T-helper 1 cell (primary cell): ENCODE measurements at places on chromosomes 7 and 10.

GRCh38 chr7:97024209-97025129 lies at the start of gene DLX5:
DLX5 (minus strand) TSS chr7:97024831; CDS start chr7:97024623, 208 bp downstream.
- DNase-seq = no peak

DNA sequence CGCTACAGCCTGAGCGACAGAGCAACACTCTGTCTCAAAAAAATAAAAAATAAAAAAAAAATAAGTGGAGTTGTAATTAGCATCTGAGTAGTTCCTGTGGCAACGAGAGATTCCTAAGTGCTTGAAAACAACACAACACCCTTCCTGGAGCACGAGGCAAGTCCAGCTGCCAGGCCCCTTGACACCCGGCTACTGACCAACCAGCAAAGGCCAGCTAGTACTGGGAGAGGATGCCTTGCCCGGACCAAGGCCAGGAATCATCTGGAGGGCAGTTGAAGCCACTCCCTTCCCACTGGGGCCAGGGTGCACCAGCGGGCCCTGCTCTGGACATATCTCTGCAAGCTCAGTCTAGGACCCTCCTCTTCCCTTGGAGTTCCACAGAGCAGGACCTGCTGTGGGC lies 536 bp downstream of the C10orf105 start:
- no peak for DNase-seq

- no peak for DNase-seq
Observed at GRCh38 chr7:4201566-4201965, 480.5 kb upstream of the FOXK1 start.

GRCh38 chr7:135919071-135919841 lies 57.9 kb downstream of the MTPN start:
- no peak for DNase-seq

DNA sequence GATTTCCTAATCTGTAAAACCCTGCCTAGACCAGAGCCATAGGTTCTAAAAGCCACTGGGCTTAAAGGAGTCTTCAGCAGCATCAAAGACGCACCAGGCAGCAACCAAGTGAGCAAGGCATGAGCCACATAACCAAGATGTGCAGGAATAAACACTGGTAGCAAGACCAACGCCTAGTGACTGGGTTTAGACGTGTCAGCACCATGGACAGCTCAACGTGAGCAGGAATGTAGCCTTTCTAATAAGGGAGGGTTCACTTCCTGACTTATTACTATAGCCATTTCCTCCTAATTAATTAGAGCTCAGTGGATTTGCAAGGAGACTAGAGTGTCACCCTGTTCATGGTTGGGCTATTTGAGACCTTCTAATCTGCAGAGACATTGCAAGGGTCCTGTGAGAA lies 223.7 kb downstream of the LHFPL3 start:
- DNase-seq = peak; percentile 8

DNA sequence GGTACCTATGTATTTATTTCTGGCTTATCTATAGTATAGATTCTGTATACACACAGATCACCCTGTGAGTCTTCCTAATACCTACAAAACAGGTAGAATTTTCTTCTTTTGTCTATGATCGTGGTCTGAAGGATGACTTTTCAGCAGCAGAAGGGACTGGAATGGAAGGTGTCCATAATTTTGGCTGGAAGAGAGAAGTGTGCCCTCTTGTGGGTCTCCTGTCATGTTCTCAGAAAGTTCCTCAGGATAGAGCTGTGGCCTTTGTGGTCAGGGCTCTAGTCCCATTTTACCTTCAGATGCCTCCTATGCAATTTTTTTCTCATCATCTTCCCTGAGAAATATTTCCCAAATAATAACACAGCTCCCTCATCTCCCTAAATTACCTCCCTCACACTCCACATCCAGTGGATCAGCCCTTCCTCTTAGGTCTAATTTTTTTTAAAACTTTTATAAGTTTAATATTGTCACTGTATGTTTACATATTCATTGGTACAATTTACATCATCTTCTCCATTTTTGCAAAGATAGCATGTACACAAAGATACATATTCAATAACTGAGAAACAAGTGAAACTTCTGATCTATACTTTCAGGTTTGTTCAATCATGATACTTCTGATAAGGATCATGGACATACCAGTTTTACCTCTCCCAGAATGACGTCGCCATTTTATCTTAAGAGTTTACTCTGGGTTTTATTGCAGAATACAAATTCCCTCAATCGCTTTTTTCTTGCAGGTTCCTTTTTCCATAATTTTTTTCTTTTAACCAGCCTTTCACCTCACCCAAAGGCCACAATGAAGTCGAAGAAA lies 112.7 kb downstream of the REEP3 start:
- DNase-seq = no peak

DNA sequence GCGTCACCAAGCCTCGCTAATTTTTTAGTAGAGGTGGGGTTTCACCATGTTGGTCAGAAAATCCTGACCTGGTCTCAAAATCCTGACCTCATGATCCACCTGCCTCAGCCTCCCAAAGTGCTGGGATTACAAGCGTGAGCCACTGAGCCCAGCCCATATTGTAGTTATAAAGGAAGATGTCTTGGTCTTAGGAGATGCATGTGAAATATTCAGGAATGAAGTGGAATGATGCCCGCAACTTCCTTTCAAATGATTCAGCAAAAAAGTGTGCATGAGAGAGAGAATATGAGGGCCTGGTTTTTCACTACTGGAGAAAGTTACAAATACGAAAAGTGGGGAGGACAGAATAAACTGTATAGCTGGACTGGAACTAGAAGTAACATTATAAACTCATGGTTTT lies 15.9 kb downstream of the TMEM209 start:
- DNase-seq = no peak

GRCh38 chr10:29950391-29950790 lies 109.0 kb downstream of the JCAD start:
- no peak for DNase-seq

DNA sequence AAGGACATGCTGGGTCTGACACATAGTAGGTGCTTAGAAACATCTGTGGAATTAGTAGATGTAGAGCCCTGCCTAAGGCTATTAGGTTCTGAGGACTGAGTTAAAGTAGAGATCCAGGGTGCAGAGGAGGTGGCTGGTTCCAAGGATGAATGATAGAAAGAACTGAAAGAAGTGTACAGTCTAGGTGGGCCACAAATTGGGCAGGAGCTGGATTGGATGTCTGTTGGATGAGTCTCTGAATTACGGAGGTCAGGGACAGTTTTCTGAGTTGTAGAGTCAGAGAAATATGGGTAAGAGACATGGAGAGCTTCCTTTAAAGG lies 2.0 kb upstream of the SAMD8 start:
- no peak for DNase-seq

DNA sequence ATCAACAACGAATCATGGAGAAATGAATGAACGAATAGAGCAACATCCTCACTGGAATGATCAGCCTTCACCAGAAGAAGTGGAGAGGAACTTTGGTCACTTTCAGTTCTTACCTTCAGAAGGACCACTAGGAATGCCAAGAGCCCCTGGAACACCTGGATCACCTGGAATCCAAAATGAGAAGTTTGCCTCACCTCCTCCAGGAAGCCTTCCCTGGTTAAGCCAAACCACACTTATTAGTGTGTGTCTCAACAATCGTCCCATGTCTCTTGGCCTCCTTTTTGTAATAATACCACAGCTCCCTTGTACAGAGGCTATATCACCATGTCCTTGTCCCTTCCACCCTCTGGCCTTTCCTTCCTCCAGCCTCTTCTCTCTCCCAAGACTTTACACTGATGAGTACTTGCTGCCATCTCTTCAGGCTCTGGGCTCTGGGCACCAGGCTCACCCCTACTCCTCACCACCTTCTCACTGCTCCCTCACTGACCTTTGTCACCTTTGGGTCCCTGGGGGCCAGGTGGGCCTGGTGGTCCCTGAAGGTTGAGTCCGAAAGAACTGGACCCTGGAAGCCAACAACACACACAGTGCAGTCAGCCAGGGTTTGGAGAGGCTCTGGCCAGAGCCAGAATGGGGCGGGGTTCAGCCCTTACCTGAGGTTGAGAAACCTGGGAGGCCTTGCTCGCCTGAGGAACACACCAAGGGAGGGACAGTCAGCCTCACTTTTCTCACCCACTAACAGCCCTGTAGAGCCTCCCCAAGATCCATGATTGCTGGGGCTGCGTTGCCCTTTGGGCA lies 46.5 kb downstream of the COL17A1 start:
- no peak for DNase-seq

- DNase-seq = no peak
Observed at GRCh38 chr10:112203328-112204076, 19.9 kb upstream of the GPAM start.

DNA sequence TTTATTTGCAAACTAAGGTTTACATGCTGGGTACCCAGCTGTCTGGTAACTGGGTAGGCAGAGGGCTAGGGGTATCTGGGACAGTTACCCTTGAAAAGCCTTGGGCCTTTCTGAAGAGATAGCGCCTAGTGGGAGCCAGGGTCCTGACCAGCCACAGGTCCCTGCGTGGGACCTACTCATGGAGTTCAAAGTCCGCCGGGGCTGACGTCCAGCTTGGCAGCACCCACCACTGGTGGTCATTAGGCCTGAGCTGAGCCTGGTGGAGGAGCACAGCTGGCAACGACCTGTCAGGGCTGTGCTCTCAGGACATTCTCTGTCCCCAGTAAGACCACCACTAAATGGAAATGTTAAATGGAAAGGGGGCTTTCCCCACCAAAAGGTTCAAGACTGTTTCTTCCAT lies 20.0 kb downstream of the GUSB start:
- DNase-seq = no peak

- no peak for DNase-seq
Observed at GRCh38 chr7:28564755-28565374, 152.5 kb downstream of the CREB5 start.

GRCh38 chr10:132612571-132613504 lies 75.3 kb downstream of the INPP5A start:
- DNase-seq = no peak

DNA sequence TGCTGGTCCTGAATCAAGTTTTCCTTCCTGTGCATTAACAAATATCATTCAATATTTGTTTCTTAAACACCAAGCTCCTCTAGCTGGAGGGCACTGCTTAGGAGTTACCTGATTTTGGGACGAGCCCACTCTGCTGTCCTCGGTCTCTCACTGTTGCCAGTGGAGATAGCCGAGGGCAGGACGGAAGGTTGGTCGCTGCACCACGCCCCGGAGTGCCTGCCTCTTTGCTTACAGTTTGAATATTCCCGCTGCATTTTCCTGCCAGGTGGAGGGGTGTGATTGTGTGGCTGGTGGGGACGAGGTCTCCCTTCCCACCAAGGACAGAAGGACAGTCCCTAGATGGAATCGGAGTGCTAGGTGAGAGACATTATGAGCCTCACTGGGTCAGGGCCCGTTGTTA lies 201.5 kb downstream of the DNAJB6 start:
- no peak for DNase-seq

- DNase-seq = no peak
Observed at GRCh38 chr7:111010798-111011197, 80.1 kb upstream of the LRRN3 start.

GRCh38 chr10:43970717-43971116 lies 322.0 kb upstream of the ZNF32 start:
- no peak for DNase-seq

GRCh38 chr7:121337398-121337797 lies 8.6 kb downstream of the WNT16 start:
- no peak for DNase-seq

- no peak for DNase-seq
Observed at GRCh38 chr7:127017196-127017595, 235.5 kb downstream of the GRM8 start.
